Activated CD8-positive, alpha-beta memory T cell treated with anti-CD3 and anti-CD28 coated beads, Interleukin-2, amount 50 U/mL, for 4 hours (primary cell): ENCODE measurements at places on chromosomes 13 and 19.

- DNase-seq, result no peak
Observed at GRCh38 chr19:4974880-4975469, 6.1 kb downstream of the KDM4B start.

DNA sequence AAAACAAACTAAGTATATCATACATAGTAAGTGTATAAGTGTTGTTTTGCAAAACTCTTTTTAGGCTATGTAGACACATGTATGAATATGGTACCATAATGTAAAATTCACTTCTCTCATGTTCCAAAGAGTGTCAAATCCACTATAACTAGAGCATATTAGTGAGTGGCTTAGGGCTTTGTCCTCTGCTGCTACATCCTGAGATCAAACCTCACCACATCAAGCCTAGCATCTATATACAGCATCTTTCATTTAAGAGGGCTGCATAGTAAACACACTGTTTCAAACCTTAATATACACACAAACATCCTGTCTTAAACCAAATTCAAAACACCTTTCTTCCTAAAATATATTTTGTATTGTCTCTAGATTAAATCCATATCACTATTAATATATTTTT, 38.7 kb downstream of the ELF1 start:
- no peak for DNase-seq

GRCh38 chr13:80862456-80862855, 521.5 kb upstream of the SPRY2 start:
- no peak for DNase-seq

- no peak for DNase-seq
Observed at GRCh38 chr19:2214251-2214650, 21.9 kb downstream of the PLEKHJ1 start.

DNA sequence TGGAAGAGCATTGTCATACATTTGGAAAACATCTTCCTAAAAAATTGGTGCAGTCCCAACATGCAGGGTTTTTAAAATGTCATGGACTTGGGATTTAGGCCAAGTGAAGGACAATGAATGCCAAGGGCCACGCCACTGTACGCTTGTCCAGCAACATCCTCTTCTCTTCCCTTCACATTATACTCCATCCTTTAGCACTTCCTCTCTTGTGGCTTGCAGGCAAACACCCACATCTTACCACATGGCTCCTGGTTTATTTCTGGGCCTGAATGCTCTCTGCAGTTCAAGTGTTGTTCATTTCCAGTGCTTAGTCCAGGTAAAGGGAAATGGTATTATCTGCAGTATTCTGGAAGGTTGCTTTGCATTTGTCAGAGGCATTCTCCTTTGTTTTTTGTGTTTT, 45.0 kb downstream of the CBY2 start:
- DNase-seq, result no peak

GRCh38 chr13:96381681-96382080, 291.8 kb downstream of the HS6ST3 start:
- no peak for DNase-seq

DNA sequence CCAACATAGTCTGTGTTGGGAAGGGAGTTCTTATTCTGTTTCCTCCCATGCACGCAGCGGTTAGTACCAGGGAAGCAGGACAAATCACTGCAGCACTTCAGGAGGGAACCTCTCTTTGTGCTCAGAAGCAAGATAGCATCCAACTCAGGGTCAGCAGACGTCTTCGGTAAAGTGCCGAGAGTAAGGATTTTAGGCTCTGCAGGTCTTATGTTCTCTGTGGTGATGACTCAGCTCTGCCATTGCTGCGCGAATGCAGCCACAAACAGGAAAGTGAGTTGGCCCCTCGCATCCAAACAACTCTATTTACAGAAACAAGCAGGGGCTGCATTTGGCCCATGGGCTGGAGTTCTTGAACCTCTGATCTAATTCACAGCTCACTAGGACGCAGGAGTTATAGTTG, 122.1 kb upstream of the SPATA13 start:
- no peak for DNase-seq

- DNase-seq, result no peak
Observed at GRCh38 chr13:72805676-72806346, 23.9 kb downstream of the PIBF1 start.

GRCh38 chr19:9205501-9206113, 13.8 kb downstream of the OR7D4 start:
- peak; percentile 67 for DNase-seq

GRCh38 chr19:13794757-13795589, at the start of gene ZSWIM4:
ZSWIM4 (plus strand) TSS chr19:13795443; CDS start chr19:13795649, 206 bp downstream.
- peak; percentile 91 for DNase-seq

GRCh38 chr13:24922387-24922744, 158.4 kb downstream of the RNF17 start:
- DNase-seq, result no peak

- DNase-seq, result no peak
Observed at GRCh38 chr19:4052114-4052992, 14.3 kb downstream of the ZBTB7A start.

- DNase-seq, result no peak
Observed at GRCh38 chr19:2308114-2308556, at the start of gene LINGO3. LINGO3 (minus strand) TSS chr19:2308154; CDS start chr19:2291776, 16,378 bp downstream.

DNA sequence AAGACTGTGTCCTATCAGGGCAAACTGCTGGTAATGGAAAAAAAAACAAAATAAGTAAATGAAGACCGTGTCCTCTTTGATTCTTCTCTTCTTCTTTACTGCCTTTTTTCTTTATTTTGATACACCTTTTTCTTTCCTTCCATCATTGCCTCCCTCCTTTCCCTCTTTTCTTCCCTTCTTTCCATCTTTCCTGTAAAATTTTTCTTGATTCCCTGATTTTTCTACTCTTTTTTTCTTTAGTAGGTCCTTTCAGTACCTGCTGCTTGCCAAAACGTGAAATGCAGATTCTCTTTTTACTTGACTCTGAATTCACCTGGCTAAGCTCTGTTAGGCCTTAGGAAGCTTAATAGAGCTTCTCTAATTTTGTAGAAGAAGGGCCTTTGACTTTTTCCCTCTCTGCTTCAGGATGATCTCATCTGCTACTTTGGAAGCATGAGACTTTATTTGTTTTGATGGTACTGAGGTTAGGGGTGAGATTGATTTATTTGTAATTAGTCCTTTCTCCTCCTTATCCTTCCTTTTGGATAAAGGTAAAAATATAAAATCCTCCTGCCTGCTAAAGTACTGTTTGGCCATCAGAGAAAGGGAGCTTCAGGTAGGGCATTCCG, 19.2 kb downstream of the LSM14A start:
- no peak for DNase-seq
